ENCODE measurements at places on chromosomes 12 and 14.

- DNase-seq: no peak
Observed at GRCh38 chr12:32455607-32456071, 56.3 kb downstream of the FGD4 start.

- no peak for DNase-seq
Observed at GRCh38 chr12:2251526-2252209, 198.9 kb downstream of the CACNA1C start.

- no peak for DNase-seq
Observed at GRCh38 chr14:61211476-61212255, 69.5 kb downstream of the TMEM30B start.

DNA sequence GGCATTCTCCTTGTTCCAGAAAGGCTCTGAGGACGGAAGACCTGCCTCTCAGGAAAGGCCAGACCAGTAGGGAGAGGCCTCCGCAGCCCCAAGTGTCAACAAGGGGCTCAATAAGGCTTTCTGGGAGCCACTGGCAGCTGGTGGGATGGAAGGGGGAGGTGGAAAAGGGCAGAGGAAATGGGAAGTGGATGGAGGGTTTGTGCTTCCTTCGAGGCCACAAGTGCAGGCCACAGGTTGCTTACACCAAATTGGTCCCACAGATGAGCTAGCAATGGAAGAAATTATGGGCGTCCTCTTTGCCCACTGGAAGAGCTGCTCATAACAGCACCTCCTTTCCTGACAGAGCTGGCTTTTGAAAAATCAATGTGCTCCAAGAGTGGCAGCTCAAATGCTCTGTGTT, 28.2 kb downstream of the P2RX4 start:
- no peak for DNase-seq

DNA sequence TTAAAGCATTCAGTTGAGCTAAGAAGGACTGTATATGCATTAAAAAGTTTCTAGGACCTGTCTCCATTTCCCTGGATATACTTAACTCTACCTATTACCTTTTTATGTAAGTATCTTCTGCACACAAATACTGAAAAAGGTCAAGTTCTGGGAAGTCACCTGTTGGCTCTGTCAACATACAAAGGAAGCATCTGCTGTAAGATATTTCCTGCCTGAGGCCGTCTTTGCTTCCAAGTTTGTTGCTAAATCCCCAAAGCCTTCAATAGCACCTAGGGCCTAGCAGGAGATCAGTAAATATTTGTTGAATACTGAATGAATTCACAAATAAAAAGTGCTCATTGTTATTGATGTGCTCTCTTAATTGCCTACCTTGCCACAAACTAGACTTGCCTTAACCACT, 188.4 kb downstream of the DUSP6 start:
- no peak for DNase-seq
